Effector memory CD4-positive, alpha-beta T cell (primary cell): ENCODE measurements at places on chromosomes 12 and 14.

DNA sequence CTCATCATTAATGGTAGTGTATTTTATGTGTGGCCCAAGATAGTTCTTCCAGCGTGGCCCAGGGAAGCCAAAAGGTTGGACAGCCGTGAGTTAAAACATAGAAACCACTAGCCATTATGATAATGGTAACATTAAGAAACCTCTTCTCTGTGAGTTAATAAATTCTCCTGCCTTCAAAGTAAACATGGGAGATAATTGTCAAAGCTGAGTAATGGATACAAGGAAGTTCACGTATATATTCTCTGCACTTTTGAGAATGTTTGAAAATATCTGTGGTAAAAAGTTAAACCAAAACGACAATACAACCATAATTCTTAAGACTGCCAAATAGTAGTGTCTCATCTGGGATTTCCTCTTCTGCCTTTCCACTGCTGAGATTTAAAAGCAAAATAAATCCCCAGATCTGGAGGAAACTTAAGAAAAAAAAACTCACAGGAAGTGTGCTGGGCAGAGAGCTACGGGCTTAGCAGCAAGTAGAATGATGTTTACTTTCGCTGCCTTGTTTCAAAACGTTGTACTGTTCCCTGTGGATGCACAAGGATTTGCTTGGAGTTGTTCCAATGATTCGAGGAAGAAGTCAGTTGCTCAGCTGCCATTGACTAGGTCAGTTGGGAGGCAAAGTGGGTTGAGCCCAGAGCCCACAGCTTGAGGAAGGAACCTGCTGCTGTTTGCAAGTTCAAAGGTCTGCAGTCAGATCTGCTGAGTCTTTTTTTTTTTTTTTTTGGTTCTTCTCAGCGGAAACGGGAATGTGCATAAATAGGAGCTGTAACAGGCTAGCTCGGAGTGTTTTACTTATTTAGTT, 1.7 kb downstream of the TPCN1 start:
- DNase-seq: no peak

DNA sequence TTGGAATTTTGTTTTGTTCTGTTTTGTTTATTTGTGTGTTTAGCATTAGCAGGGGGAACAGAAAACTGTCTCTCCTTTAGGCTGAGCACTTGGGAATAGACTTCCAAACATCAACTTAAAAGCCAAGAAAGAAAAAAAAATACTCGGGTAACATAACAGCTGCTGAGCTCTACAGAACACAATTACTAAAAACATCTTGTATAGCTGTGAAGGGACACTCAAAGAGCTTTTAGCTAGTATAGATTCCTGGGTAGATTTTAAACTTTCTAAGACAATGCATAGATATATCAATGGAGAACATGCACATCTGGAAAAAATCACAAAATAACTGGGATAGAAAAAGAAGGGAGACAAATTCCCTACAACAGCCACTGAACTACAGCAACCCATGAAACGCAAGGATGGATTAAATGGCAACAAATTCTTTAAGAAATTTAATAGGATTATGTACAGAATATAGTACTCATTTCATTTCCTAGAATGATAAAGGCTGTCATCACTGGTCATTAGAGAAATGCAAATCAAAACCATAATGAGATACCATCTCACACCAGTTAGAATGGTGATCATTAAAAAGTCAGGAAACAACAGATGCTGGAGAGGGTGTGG, 174.3 kb upstream of the KRR1 start:
- DNase-seq: no peak

- DNase-seq: no peak
Measured at GRCh38 chr12:32437095-32437515, 37.7 kb downstream of the FGD4 start.

DNA sequence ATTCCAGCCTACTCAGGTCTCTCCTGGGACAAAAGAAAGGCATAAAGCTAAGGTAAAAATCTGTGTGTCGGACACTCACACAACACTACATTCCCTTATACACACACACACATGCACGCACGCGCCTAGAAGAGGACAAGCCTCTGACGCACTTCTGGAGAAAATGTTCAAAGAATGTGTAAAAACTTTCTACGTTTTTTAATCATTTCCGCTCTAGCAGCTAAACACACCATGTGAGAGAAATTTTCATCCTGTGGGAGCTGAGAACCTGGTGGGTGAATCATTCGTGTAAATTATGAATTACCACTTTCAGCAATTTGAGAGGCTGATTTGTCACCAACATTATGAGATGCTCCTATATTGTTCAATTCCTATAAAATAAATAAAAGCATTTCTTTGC, 494.5 kb downstream of the TMEM132D start:
- DNase-seq: no peak

DNA sequence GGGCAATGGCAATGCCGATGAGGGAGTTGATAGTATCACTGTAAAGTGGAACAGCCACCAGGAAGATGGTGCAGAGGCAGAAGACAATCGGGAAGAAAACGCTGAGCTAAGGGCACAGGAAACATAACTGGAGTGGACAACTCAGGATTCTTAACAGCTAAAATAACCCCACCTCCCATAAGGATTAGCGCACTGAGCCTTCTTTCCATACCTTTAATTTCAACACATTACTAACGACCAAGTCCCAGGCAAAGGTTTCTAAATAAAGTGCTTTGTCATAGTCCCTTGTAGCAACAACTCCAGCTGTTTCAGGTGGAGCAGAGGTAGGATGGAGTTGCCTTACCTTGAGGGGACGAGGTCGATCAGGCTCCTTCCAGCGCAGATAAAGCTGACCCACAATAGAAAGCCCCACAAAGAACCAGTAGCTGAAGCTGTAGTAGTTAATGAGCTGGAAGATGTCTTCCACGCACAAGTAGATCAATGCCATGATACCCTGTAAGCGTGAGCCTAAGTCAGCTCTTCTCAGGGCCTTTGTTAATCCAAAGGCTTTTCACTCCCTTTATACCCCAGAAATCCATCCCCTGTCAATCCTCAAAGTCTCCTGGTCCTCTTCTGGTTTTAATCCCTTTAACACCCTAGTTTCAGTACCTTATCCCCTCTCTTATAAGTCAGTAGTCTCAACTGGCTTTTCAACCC, 7.7 kb downstream of the OXA1L start:
- no peak for DNase-seq

- DNase-seq: no peak
Measured at GRCh38 chr12:11838403-11838802, 188.9 kb downstream of the ETV6 start.

- DNase-seq: no peak
Measured at GRCh38 chr12:68240079-68240478, 13.3 kb downstream of the IL22 start.

GRCh38 chr14:77131871-77132486, 9.6 kb downstream of the ZDHHC22 start:
- no peak for DNase-seq

DNA sequence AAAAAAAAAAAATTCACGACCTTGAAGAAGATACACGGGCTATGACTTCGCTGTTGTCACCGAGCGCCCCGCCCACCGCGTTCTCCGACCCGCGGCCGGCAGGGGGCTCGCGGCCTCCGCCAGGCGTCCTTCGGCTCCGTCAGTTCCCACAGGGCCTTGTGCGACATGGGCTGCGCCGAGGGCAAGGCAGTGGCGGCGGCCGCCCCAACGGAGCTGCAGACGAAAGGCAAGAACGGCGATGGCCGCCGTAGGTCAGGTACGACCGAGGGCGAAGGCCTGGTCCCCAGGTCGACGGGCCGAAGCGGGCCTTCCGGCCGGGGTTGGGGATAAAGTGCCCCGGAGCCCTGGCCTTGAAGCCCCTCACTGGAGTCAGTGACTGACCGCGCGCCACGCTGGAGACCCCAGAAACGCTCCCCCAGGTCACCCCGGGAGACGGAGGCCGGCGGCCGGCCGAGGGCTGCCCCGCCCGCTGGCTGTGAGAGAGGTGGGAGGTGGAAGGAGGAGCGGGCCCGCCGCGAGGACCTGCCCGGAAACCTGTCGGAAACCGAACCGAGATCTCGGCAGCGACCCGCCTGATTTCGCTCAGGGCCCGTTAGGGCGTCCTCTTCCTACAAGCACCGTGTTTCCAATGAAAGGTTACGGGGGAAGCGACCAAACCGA, at the start of gene TXNRD1:
Gene TXNRD1 (plus strand): TSS at position 142 of the 660 bp plus-strand sequence. CDS start 24 bp downstream, at position 166.
- peak; percentile 68 for DNase-seq

- DNase-seq: no peak
Measured at GRCh38 chr12:42442888-42443287, 116.9 kb downstream of the PPHLN1 start.

- DNase-seq: no peak
Measured at GRCh38 chr12:94817695-94818075, 167.3 kb upstream of the TMCC3 start.

GRCh38 chr12:67871231-67871630, 118.0 kb upstream of the IFNG-AS1 start:
- no peak for DNase-seq

DNA sequence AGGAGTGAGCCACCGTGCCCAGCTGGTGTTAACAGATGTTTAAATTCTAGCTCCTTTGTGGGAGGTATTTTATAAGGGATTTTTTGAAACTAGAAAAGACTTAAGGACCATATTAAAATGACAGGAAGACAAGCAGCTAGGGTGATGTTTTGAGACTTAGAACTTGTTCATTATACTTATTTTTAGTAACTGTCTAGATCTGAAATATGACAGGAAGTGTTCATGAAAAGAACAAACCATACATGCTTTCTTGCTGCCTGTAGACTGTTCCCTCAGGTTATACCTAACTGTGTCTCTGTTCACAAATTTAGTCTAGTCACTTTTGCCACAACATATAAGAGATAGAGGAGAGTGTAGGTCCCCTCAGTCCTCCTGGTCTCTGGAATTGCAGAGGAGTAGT, 36.9 kb upstream of the KCNH3 start:
- no peak for DNase-seq

- DNase-seq: no peak
Measured at GRCh38 chr14:37262649-37263048, 64.9 kb downstream of the MIPOL1 start.
